Stimulated activated CD8-positive, alpha-beta memory T cell treated with anti-CD3 and anti-CD28 coated beads, Interleukin-7, amount 100 ng/mL, for 1 hour (primary cell): ENCODE measurements at places on chromosomes 5 and 9.

DNA sequence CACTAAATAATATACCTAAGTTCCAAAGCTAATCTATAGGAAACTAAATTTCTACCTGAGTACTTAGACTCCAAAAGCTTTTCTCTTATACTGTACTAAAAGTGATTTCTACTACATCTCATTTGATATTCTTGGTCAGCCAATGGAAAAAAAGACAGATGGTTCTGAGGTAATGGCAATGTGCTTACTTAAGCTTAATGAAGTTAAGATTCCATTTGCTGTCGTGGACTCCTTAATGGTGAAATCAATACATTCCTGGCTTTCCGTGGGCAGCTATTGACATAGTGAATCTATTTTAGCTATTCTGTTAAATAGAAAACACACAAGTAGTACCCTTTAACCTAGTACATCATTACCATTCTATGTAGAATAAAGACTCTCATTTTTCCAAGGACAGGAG, 1825.6 kb upstream of the CDH9 start:
- DNase-seq = no peak

GRCh38 chr9:16174915-16175314, 622.1 kb downstream of the CCDC171 start:
- no peak for DNase-seq

DNA sequence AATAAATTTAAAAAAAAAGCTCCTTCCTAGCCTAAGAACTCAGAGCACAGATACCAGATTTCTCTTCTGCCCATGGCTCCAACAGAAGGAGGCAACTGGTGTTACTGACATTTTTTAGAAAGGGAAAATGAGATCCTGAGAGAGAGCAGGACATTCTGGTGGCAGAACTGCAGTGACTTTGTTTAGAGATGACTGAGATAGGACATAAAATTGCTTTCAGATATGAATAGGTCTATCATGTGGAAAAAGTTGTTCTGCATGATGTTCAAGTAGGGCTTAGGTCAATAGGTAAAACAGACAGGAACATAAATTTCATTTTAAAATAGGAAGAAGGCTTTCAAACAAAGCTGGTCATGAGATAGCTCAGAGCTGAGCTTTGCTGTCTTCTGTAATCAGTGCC, 49.6 kb downstream of the NIPAL4 start:
- DNase-seq = no peak

DNA sequence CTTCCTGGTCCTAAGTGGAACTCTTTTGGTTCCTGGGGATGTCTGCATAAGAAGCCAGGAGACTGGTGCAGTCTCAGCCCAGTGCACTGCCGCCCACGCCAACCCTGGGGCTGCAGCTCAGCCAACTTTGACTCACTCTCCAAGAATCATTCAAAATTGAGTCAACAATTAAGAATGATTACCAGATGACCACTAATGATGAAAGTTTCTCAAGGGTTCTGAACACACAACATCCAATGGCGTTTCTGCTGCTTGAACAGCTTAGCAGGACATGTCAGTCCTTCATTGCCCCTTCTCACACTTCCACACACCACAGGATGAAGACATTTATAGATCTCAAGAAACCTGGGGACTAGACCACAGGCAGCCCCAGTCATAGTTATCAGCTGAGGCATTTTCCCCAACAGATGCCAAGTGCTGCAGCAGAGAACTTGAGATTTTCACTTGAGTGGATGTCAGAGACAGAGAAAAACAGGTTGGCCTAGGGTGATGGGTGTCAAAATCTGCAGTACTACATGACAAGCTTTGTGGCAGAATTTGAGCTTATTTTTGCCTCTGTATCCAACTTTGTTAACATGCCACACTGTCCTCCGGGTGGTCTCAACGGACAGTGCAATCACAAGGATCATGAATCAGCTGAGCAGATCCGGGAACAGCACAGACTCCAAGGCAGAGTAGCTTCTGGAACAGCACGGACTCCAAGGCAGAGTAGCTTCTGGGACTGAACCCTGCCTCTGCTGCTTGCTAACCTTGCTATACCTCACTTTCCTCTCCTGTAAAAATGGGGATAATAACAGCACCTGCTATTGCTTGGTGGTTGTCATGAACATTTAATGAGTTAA, 356.1 kb downstream of the SPOCK1 start:
- DNase-seq = no peak

DNA sequence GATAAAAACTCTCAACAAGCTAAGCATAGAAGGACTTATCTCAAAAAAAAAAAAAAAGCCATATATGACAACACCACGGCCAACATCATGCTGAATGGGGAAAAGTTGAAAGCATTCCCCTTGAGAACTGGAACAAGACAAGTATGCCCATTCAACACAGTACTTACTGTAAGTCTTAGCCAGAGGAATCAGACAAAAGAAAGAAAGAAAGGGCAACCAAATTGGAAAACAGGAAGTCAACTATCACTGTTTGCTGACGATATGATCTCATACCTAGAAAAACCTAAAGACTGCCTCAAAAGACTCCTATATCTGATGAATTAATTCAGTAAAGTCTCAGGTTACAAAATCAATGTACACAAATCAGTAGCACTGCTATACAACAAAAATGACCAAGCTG, 24.6 kb upstream of the PTGER4 start:
- no peak for DNase-seq

- no peak for DNase-seq
Measured at GRCh38 chr5:22542340-22542739, 310.8 kb downstream of the CDH12 start.

DNA sequence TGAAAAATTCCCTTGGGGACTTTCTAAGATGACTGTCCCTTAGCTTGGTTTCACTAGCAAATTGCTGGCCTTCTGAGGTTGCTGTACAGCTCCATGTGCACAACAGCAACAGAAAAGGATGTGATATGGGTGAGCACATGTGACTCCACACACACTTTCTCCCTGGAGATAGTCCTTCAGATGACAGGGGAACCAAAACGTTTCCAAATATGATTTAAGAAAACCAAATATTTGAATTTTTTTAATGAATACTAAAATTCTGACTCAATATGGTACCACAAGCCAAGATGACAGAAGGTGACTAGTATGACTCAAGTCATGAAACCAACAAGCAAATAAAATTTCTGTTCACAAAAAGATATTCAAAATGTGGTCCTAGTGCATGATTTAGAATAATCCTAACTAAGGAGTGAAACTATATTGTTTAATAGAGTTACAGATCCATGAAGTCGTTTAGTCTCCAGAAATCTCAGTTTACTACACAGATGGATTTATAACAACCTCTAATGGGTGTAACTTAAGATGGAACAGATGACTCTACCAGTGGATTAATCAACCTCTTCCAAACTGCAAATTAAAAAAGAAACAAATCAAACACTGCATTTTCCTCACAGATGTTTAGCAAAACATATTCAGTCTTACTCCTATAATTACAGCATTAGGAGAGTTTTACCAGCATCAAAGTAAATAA, 144.8 kb upstream of the PIK3R1 start:
- DNase-seq = no peak
